G401 (cell line): ENCODE measurements at places on chromosomes 3 and 15.
A peak's percentile ranks its signal among the peaks of the same experiment; 100 is the strongest.

GRCh38 chr3:133930341-133930933, 34.8 kb upstream of the RAB6B start:
- peak; percentile 75 for DNase-seq

DNA sequence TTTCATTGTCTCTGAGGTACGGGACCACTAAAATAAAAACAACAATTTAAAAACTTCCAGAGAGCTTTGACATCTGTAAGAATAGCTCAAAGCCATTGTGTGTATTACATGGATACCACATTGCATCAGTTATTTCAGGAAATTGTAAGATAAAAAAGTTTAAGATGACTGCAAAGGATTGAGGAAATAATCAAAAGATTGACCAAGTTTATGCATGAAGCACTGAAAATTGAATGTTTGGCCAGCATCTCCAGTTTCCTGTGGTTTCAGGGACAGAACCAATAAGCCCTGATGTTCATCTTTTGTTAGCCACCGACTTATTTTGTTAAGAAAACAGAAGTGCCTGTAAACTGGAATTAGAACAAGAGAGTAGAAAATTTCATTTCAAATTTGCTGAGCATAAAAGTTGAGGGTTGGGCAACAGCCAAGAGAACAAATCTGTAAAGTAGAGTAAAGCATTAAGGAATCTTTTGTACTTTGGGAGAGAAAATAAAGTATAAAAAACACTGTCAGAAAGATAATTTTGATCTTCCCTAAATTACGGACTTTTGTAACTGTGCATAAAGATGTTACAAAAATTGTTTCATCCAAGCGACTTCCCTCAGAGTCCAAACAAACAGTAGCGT, 211.5 kb upstream of the P2RY1 start:
- peak; percentile 7 for DNase-seq

DNA sequence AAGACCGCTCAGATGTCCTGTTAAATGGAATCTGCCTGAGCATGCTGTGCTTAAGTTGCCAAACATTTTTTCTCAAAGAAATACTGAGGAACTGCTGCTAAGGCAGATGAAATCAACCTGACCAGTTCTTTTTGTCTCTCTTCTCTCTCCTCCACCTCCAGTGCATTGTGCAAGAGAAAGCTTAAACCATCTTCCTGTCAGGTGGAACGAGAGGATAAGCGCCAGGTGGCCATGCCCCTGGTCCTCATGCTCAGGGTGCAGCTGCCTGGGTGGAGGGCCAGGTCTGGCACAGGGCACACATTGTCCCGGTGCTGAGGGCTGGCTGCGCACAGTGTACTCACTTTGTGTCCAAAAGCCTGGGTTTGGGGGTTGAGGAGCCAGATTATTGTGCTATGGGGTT, 176.2 kb upstream of the TP63 start:
- no peak for DNase-seq

GRCh38 chr3:177498037-177498857, 301.0 kb upstream of the TBL1XR1 start:
- DNase-seq: no peak

- DNase-seq: peak; percentile 15
Observed at GRCh38 chr3:79490165-79491028, 277.4 kb downstream of the ROBO1 start.

- no peak for DNase-seq
Observed at GRCh38 chr3:46471371-46471914, 6.7 kb upstream of the LTF start.
